ENCODE measurements at places on chromosomes 2 and 18.

- no peak for DNase-seq
Observed at GRCh38 chr2:233919938-233920337, 2.8 kb downstream of the TRPM8 start.

GRCh38 chr18:79129120-79129519, 59.9 kb downstream of the ATP9B start:
- DNase-seq, result no peak

- DNase-seq, result no peak
Observed at GRCh38 chr18:3875376-3875775, 425.4 kb downstream of the TGIF1 start.

GRCh38 chr18:9101730-9102507, 580 bp upstream of the NDUFV2 start:
- DNase-seq, result peak; percentile 49

GRCh38 chr2:32622570-32623310, 5.1 kb upstream of the TTC27 start:
- DNase-seq, result no peak

DNA sequence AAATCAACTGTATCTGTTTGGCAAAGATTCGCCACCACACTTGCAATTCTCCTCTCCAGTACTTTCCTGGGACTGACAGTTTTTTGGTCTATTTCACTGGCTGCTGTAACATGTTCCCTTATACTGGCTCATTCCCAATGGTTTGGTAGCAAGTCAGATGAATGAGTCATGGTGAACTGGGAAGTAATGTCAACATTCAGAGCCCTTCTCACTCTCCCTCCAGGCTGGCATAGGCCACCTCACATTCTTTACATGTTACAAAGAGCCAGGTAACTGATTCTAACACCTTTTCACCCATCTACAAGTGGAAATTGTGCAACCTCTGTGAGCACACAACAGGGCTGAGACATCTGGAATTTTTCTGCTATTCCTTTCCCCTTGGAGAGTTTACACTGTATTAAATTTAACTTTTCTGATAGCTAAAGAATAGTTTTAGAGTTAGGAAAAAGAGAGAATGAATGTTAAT, 111.3 kb upstream of the TLK1 start:
- DNase-seq, result peak; percentile 83

DNA sequence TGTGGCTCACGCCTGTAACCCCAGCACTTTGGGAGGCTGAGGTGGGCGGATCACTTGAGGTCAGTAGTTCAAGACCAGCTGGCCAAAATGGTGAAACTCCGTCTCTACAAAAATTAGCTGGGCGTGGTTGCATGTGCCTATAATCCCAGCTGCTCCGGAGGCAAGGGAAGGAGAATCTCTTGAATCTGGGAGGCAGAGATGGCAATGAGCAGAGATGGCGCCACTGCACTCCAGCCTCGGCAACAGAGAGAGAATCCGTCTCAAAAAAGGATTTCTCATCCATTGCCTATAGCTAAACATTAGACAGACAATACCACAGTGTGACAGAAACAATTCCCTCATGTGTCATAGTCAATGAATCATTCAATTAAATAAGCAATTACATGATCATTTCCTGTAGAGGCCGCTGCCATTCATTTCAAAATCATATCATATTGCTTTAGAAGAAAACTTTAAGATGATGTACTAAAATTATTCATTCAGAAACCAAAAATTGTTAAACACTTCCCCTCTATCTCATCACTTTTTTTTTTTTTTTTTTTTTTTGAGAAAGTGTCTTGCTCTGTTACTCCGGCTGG, 69.5 kb upstream of the TGIF1 start:
- DNase-seq, result peak; percentile 51

DNA sequence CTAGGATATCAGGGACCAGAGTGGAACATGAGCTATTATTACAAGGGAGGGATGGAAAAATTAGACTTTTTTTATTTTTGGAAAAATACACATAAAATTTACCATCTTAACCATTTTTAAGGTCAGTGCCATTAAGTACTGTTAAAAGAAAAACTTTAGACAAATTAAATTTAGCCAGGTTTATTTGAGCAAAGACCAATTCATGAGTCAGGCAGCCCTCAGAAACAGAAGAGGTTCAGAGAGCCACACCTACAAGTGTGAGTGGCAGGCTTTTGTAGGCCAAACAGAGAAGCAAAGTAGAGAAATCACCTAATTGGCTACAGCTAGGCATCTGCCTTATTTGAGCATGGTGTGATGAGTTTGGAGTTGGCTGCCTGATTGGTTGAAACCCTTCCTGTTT, 301.3 kb upstream of the RAB12 start:
- no peak for DNase-seq

- no peak for DNase-seq
Observed at GRCh38 chr2:74751981-74752851, 81.7 kb upstream of the HK2 start.

GRCh38 chr2:236505041-236505440, 64.6 kb upstream of the ACKR3 start:
- no peak for DNase-seq

DNA sequence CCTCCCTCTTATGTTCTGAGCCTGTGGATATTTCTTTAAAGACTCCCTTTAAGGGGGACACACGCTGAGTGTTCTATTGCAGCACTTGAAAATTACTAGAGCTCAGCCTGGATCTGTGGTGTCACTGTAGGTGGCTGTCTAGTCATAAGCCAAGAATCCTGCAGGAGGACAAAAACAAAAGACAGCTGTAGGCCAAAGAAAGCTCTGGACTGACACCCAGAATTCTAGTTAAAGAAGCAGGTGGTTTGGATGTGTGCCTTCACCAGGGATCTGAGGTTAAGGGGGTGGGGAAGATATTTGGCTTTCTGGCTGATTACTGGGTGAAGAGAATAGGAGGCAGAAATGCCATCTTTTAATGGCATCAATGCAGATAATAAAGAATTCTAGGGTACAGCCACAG, 842.5 kb upstream of the NXPH2 start:
- DNase-seq, result no peak

DNA sequence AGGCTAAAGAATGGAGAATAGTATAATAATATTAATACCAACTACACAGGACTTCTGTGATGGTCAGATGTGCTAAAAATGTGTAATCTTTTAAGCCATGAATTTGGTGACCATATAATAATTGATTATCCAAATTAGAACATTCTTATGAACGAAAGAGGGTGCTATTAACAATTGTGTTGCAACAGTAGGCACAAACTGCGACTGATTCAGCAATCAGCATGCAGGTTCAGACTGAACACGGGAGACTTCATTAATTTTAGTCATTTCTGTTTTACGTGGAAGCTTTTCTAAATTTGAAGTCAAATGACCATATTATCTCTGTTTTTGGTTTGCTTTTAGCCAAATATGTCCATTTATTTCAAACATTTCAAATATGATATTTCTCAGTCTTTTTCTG, 54.6 kb upstream of the CHST9 start:
- no peak for DNase-seq

- DNase-seq, result no peak
Observed at GRCh38 chr2:128788636-128789220, 470.1 kb upstream of the HS6ST1 start.

GRCh38 chr18:64258111-64258650, 109.3 kb upstream of the LINC00305 start:
- no peak for DNase-seq

- no peak for DNase-seq
Observed at GRCh38 chr2:58698620-58699019, 457.5 kb upstream of the FANCL start.

GRCh38 chr18:59266886-59267502, 6.3 kb downstream of the RAX start:
- DNase-seq, result no peak
